ENCODE measurements at places on chromosomes 1 and 21.
A peak's percentile ranks its signal among the peaks of the same experiment; 100 is the strongest.

GRCh38 chr1:32525053-32525452 lies 14.2 kb upstream of the ZBTB8A start:
- DNase-seq = no peak

DNA sequence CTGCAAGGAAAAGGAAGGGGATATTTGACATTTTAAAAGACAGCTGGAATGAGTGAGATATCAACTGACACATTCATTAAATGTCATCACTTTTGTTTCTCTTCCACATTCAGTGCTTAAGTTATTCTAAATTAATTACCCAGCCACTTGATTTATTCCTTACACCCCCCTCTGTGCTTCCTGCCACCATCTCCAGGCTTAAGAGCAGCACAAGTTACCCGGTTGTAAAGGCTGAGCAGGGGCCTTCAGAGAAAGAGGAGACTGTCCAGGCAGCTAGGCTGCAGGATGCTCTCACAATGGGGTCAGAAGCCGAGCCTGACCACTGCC lies 71.4 kb downstream of the SYT6 start:
- DNase-seq = no peak

- peak; percentile 6 for DNase-seq
Observed at GRCh38 chr1:13960375-13960987, 260.5 kb downstream of the PRDM2 start.

GRCh38 chr1:961132-961669 lies 817 bp downstream of the KLHL17 start:
- no peak for DNase-seq

DNA sequence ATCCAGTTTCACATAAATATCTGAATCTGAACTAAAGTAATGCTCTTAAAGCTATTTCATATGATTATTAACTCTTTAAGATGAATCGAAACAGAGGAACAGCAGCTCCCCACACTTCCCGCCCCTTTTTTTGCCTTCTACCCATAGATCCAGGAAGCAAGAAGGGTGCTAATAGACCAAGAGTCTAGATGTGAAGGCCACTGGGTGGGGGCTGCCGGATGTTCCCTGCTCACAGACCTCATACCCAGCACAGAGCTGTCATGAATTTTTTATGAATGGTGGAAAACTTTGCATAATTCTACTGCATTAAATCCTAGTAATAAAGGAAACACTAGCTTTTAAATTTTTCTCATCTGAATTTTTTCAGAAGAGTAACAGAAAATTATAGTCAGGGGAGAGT lies 283.9 kb upstream of the SGIP1 start:
- no peak for DNase-seq

DNA sequence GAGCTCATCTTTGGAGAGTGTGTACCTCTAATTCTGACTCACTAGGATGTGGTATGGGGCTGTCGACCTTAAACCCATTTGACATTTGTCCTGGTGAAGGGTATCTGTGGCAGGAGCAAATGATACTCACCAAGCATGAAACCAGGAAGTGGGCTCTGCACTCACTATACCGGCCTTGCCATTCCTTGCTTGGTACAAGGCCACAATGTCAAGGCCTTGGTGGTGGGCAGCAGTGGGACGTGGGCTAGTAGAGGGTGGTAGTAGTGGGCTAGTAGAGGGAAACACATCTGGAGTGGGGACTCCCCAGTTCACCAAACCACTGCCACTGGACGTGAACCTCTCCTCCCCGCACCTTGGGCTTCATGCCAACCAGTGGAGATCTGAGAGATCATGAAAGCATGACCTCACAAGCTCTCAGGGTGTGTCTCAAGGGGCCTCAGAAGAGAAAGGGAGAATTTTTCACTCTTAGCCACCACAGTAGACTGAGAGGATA lies 11.5 kb downstream of the TNFSF4 start:
- no peak for DNase-seq

All from inflammatory macrophage treated with lipopolysaccharide for 1 hour (primary cell).